ENCODE measurements at places on chromosomes 6 and 20.

GRCh38 chr6:17635568-17635967 lies 35.5 kb downstream of the FAM8A1 start:
- DNase-seq, result no peak

- DNase-seq, result no peak
Observed at GRCh38 chr6:162029873-162030576, 697.5 kb downstream of the PRKN start.

- DNase-seq, result no peak
Observed at GRCh38 chr6:19037607-19038006, 650.5 kb downstream of the RNF144B start.

DNA sequence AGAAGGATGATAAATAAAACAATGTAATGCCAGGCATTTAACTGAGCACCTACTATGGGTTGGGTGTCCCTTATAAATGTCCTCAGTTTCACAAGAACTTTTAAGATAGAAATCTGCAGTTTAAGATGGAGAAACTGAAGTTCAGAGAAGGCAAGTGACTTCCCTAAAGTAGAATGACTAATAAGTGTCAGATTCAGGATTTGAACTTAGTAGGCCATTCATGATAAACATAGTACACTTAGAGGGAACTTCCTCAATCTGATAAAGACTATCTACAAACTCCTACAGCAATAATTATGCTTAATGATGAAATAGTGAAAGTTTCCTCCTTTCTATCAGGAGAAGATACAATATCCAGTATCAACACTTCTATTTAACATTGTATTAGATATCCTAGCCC lies 43.9 kb downstream of the NCR2 start:
- no peak for DNase-seq

DNA sequence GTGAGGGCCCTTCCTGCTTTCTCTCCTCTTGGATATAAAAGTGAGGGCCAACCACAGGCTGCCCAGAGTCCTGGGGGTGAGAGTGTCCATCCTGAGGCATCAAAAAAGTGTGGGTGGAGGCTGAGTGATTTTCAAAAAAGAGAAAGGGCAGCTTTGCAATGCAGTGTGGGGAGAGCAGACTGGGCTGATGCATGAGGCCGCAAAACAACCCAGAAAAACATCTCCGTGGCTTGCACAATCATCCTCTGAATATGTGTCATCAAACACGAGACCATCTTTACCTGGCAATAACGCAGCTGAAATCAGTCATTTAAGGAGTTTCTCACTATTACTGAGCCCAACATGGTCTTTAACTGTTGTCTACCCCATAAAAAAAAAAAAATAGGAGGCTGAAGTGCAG lies 191.2 kb upstream of the SOX4 start:
- DNase-seq, result no peak

DNA sequence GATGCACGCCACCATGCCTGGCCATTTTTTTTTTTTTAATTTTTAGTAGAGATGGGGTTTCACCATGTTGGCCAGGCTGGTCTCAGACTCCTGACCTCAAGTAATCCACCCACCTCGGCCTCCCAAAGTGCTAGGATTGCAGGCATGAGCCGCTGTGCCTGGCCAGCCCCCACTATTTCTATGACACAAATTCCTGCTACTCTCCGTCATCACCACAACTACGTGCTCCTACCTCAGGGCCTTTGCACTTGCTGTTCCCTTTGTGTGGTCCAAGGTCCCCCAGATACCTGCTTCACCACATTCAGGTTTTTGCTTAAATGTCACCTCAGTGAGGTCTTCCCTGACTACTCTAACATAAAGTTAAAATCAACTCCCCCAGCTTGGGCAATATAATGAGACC lies 5.2 kb upstream of the CEBPB start:
- no peak for DNase-seq

DNA sequence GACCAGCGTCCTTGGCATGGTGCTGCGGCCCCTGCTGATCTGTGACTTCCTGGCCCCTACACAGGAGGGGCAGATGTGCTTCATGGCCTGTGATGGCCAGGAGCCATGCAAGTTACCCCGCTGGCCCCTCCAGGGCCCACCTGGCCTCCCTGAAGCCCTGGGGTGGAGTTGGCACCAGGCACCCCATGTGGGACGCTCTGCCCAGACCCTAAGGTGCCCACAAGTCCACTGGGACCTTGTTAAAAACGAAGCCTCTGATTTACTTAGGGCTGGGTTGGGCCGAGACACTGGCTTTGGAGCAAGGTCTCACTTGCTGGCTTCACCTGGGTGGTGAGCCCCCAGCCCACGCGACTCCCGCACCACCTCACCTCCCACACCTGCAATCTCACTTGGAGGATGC lies 139.0 kb downstream of the PHACTR3 start:
- no peak for DNase-seq

- DNase-seq, result no peak
Observed at GRCh38 chr6:156597095-156597494, 180.1 kb upstream of the ARID1B start.
